ENCODE measurements at places on chromosomes 11 and 22. TPM values are rescaled to one million over a fixed set of nuclear protein-coding genes. Genes with fewer than 3 reads are reported as not detected.

DNA sequence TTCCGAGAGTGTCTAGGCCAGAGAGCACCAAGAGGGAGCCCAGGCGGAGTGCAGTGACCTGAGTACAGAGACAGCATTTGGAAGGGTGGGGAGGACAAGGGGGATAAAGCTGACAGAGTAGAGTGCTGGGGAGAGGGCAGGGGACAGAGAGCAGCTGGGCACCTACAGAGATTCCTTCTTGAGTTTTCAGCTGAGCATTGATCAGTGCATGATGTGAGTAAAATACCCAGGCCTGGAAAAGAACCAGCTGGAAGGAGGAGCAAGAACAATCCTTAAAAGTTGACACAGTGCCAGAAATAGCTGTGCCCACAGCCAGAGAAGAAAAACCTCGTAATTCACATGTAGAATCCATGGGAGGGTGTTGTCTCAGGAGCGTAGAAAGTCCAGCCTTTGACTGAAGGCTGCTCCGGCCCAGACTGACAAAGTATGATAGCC, 33.9 kb upstream of the PANX2 start:
- H3K4me1 ChIP-seq, result peaks cover 3% of the 10 kb centered on the region
- H3K4me3 ChIP-seq, result no peak overlapping the region
- H3K27ac ChIP-seq, result no peak overlapping the region
- DNase-seq, result no peak
- H3K27me3 ChIP-seq, result peaks cover 32% of the 10 kb centered on the region
- H3K36me3 ChIP-seq, result no peaks in the 10 kb centered on the region

MAJIN gene
- not detected for total RNA-seq

GRCh38 chr22:38467904-38468442, at the start of gene KDELR3:
TSS of gene KDELR3 (plus strand) at chr22:38468096. CDS start at chr22:38468234, 138 bp downstream.
- H3K36me3 ChIP-seq, result no peaks in the 10 kb centered on the region
- peak within 1 kb of the TSS; percentile 78 for H3K4me3 ChIP-seq
- DNase-seq, result peak; percentile 89
- peaks cover 41% of the 10 kb centered on the region for H3K27me3 ChIP-seq

DUSP8 gene
- total RNA-seq, result 1.6 TPM

SYCE3 gene
- total RNA-seq, result not detected

DNA sequence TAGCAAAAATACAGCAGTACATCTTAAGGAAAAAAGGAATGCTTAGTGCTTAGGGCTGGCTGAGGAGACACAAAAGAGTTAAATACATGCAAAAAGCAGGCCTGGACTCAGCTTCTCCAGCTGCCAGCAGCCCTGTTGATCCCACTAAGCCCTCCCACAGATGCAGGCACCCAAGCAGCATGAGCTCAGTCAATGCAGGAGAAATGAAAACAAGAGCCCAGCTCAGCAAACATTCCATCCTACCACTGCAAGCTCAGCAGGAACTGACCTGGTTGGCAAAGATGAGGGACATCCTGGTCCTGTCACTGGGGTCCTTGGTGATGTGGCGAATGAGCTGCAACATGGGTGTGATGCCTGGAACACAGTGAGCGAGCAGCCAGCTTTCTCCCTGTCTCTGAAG, 5.8 kb downstream of the CYB5R2 start:
- peak; percentile 48 for DNase-seq
- no peaks in the 10 kb centered on the region for H3K36me3 ChIP-seq
- no peak overlapping the region for H3K27ac ChIP-seq
- peaks cover 13% of the 10 kb centered on the region for H3K4me1 ChIP-seq
- no peak overlapping the region for H3K4me3 ChIP-seq
- H3K27me3 ChIP-seq, result peaks cover 5% of the 10 kb centered on the region

DNA sequence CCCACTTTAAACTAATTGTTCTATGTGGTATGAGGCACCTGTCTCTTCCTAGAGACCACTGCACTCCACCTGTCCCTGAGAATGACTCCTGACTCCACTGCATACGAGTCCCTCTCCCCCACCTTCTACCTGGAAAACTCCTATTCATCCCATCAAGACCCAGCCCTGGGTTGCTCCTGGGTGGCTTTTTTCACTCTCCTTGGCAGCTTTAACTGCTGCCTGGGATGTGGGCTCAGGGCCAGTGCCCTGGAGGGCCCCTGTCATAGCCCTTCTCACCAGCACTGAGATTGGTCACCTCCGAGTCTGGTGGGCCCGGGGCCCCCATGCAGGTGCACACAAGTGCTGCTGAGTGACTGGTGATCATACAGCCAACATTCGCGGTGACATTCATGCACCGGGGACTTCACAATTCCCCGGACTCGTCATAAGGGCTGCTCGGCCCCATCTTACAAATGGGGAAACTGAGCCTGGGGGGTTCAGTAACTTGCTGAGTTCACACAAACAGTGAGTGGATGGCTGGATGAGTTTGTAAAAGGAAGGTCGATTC, 25.9 kb upstream of the TOLLIP start:
- H3K36me3 ChIP-seq, result no peaks in the 10 kb centered on the region
- no peak for DNase-seq
- peaks cover 18% of the 10 kb centered on the region for H3K27me3 ChIP-seq

DNA sequence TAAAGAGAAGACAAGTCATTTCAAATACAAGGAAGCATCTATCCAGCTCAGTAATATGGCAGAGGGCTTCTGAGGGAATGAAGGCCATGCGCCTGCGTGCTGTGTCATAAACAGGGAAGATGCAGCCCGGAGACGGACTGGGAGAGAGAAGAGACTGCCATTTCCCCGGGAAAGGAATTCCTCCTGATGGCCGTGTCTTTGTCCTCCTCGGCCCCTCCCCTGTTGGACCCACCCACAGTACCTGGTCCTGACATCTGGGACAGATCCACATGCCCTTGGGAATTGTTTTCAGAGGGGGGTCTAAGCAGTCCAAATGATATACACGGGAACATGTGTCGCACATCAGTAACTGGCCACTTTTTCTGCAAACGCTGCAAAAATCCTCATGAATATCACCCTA, 15.5 kb downstream of the LARGE2 start:
- DNase-seq, result no peak
- H3K27ac ChIP-seq, result no peak overlapping the region
- no peaks in the 10 kb centered on the region for H3K4me1 ChIP-seq
- peaks cover 13% of the 10 kb centered on the region for H3K36me3 ChIP-seq
- no peaks in the 10 kb centered on the region for H3K27me3 ChIP-seq
- no peak overlapping the region for H3K4me3 ChIP-seq

DNA sequence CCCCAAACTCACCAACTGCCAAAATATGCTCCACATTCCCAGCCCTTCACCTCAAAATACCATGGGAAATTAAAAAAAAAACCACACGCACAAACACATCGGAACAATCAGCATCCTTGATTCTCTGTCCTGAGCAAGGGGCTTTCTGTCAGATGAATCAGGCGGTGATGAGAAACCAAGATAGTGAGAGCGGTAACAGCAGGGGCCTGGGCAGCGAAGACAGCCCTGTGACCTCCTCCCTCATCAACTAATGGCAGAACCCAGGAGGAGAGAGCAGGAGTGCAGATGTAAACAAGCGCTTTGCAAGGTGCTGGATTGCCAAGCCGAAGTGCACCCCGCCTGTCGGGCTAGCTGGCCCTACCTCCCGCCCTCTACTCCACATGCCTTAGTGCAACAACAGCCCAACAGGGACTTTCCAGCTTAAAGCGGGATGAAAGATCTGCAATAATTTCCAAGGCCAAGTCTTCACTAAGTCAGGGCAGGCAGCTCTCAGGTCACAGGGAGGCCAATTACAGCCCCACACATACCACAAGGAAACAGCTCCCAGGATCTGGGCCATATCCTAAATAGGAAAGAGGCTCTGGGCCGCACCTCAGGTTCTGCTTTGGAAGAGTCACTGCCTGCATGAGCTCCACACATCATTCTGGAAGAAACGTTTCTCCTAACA, 72.2 kb upstream of the BID start:
- no peak for DNase-seq
- peaks cover 2% of the 10 kb centered on the region for H3K36me3 ChIP-seq

DNA sequence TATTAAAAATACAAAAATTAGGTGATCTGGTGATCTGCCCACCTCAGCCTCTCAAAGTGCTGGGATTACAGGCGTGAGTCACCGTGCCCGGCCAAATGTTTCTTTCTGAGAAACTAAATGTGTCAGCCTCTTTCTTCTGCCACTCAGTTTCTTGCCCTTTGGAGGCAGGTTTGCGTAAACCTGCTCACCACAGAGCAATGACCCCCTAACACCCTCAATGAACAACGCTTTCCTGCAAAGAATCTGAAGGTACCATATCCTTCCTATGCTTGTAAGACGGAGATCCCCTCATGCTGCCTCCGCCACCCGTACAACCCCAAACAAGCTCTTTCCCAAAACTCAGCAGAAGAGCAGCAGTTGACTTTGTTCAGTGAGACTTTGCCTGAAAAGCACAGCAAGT, 38.7 kb upstream of the TTLL12 start:
- H3K4me3 ChIP-seq, result no peak overlapping the region
- peaks cover 2% of the 10 kb centered on the region for H3K27me3 ChIP-seq
- H3K36me3 ChIP-seq, result no peaks in the 10 kb centered on the region

GRCh38 chr11:59783632-59784090, 26.9 kb downstream of the MRPL16 start:
- peak overlapping the region; percentile 36 for H3K4me3 ChIP-seq
- H3K27ac ChIP-seq, result peak overlapping the region; percentile 62
- H3K27me3 ChIP-seq, result no peaks in the 10 kb centered on the region
- H3K4me1 ChIP-seq, result peaks cover 46% of the 10 kb centered on the region
- peaks cover 48% of the 10 kb centered on the region for H3K36me3 ChIP-seq
- DNase-seq, result peak; percentile 70

GRCh38 chr22:27867085-27867952, 51.7 kb downstream of the PITPNB start:
- H3K27ac ChIP-seq, result peak overlapping the region; percentile 77
- no peak for DNase-seq
- peak overlapping the region; percentile 47 for H3K4me3 ChIP-seq

KRTAP5-1 gene
- not detected for total RNA-seq

ELFN2 gene
- 0.09 TPM for total RNA-seq

DEUP1 gene
- total RNA-seq, result not detected

DNA sequence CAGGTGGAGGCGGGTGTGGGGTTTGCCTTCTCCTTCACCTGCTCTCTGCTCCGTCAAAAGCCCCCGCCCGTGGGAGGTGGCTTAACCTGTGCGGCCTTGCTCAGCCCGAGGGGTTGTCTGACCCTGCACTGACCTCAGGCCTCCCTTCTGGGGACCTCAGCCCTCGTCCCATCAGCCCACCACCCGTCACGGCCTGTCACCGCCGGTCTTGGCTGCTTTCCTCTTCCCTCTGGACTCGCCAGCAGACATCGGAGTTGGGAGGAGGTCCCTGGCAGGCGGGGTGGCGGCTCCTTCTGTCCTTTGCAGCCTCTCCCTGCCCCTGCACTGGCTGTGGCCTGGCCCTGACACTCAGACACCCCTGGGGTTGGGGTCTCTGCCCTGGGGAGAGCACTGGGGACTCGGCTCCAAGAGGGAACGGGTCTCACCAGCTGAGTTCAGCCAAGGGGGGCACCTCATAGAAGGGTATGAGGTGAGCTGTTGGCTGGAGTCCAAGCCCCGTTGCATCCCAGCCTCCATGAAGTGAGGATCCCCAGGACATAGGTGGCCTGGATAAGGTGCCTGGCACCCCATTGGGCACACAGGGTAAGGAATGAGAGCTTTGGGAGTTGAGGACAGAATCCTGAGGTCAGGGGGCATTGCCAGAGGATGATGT, 999.6 kb downstream of the BRD1 start:
- DNase-seq, result no peak
- H3K4me3 ChIP-seq, result no peak overlapping the region
- H3K4me1 ChIP-seq, result no peaks in the 10 kb centered on the region

DNA sequence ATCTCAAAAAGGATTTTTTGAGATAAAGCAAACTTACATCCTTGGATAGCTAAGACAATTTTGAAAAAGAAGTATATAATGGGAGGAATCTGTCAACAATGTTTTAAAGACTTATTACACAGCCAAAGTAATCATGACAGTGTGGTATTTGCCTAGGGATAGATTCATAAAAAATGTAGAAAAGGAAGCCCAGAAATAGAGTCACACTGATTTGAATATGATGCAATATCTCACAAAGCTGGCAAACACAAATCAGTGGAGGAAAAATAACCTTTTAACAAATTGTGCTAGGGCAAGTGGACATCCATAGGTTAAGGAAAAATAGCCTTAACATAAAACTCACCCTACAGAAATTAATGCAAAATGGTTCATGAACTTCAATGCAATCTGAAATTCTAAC, 6.0 kb downstream of the XKR3 start:
- H3K27ac ChIP-seq, result no peak overlapping the region
- peaks cover 16% of the 10 kb centered on the region for H3K27me3 ChIP-seq
- H3K36me3 ChIP-seq, result no peaks in the 10 kb centered on the region

PTPRCAP gene
- 90.3 TPM for total RNA-seq

MS4A4E gene
- total RNA-seq, result not detected

DNA sequence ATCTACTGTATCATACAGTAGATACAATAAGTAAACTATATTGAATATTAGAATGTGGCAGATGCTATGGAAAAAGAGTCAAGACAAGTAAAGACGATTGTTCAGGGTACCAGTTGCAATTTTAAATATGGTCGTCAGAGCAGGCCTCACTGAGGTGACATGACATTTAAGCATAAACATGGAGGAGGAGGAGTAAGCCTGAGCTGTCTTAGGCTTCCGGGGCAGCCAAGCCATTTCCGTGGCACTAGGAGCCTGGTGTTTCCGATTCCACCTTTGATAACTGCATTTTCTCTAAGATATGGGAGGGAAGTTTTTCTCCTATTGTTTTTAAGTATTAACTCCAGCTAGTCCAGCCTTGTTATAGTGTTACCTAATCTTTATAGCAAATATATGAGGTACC, 14.5 kb downstream of the PIK3IP1 start:
- peak overlapping the region; percentile 66 for H3K4me3 ChIP-seq
- peak overlapping the region; percentile 96 for H3K27ac ChIP-seq
- no peaks in the 10 kb centered on the region for H3K27me3 ChIP-seq
- no peak for DNase-seq
- peaks cover 64% of the 10 kb centered on the region for H3K36me3 ChIP-seq

GRCh38 chr11:102079625-102080024, 30.6 kb upstream of the YAP1 start:
- H3K27ac ChIP-seq, result no peak overlapping the region
- DNase-seq, result no peak
- H3K27me3 ChIP-seq, result no peaks in the 10 kb centered on the region
- H3K36me3 ChIP-seq, result no peaks in the 10 kb centered on the region
- H3K4me1 ChIP-seq, result no peaks in the 10 kb centered on the region

HSPB2 gene
- total RNA-seq, result not detected

DNA sequence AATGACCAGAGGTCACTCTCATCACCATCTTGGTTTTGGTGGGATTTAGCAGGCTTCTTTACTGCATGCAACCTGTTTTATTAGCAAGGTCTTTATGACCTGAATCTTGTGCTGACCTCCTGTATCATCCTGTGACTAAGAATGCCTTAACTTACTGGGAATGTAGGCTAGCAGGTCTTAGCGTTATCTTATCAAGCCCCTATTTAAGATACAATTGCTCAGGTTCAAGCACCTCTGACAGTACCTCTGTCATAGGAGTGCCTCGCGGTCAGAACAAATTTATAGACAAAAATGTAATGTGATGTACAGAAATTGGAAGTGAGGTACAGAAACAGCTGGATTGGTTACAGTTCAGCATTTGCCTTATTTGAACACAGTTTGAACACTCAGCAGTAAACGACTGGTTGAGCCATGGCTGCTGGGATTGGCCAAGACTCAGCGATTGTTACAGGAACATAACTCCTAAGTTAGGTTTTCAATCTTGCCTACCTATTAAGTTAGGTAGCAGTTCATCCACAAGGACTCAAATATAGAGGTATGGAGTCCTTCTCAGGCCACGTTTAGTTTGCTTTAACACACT, 16.1 kb upstream of the TMEM123 start:
- no peak overlapping the region for H3K27ac ChIP-seq
- H3K4me3 ChIP-seq, result peak overlapping the region; percentile 78
- no peaks in the 10 kb centered on the region for H3K36me3 ChIP-seq
- H3K4me1 ChIP-seq, result peaks cover 70% of the 10 kb centered on the region
- H3K27me3 ChIP-seq, result no peaks in the 10 kb centered on the region
